Ammon's horn (tissue), 1 donor: ENCODE measurements at places on chromosomes 6 and 20.
A peak's percentile ranks its signal among the peaks of the same experiment; 100 is the strongest.

- no peak for DNase-seq
Measured at GRCh38 chr20:63265891-63266515, 6.6 kb upstream of the ARFGAP1 start.

DNA sequence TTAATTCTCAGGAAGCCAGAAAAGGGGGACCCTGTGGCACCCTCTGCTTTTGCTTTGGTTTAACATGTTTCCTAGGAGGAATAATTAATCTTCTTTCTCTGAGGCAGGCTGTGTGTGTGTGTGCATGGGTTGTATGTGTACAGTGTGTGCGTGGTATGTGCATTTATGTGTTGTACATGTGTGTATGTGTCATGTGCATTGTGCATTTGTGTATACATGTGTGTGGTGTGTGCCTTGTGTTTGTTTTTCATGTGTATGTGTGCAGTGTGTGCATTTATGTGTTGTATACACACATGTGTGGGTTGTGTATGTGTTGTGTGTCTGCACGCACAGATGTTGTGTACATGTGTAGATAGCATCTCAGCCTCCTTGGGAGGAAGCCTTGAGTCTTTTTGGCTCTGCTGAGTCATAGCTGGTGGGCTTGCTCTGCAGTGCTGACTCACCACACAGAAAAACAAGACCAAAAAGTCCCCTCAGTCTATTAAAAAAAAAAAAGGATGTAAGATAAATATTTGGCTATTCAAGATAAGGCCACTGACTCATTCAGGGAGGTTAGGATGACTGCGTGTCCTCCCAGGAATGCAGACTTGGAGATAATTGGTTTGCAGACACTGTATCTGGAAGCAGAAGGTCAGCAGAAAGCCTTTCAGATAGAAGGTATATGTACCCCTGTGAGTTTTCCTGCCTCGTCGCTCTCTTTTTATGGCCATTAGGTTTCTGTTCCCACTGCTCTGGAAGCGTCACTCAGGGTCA lies 58.6 kb downstream of the SYNJ2 start:
- no peak for DNase-seq

GRCh38 chr6:154503658-154504057 lies 6.8 kb downstream of the CNKSR3 start:
- DNase-seq = no peak

- DNase-seq = no peak
Measured at GRCh38 chr6:123541462-123541861, 95.3 kb downstream of the TRDN start.

DNA sequence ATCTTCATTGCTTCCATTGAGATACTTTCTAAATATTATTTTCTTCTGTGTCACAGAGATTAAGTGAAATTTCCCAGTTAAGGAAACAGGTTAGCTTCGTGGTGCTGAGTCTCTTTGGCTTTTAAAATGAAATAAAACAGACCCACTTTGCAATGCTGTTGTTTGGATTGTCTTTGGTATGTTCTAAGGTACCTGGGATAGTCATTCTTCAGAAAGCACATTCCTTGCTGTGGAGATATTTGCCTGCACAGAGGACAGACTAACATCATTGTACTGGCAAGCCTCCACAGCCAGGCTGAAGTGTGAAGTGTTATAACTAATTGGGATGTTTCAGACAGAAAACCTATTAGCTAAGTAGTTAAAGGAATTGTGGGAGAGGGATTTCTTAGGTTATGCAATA lies 148.8 kb upstream of the EPHA7 start:
- DNase-seq = peak; percentile 5

- DNase-seq = no peak
Measured at GRCh38 chr20:62293111-62293784, 9.5 kb upstream of the ADRM1 start.

DNA sequence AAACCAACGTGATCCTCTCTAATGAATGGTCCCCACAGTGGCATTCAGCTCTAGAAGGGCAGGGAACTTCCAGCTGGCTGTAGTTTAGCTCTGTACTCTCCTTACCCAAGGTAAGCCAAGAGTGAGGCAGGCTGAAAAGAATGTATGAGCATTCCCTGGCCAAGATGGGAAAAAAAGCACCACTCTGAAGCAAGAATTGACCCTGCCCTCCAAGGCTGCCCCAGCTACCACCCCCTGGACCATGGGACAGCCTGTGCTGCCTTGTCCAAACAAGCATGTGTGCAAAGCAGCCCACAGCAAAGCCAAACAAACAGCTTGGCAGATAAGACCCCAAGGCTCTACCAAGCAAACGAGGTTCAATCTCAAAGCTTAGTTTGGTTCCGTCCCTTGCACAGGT lies 73.9 kb downstream of the GFOD1 start:
- DNase-seq = no peak

DNA sequence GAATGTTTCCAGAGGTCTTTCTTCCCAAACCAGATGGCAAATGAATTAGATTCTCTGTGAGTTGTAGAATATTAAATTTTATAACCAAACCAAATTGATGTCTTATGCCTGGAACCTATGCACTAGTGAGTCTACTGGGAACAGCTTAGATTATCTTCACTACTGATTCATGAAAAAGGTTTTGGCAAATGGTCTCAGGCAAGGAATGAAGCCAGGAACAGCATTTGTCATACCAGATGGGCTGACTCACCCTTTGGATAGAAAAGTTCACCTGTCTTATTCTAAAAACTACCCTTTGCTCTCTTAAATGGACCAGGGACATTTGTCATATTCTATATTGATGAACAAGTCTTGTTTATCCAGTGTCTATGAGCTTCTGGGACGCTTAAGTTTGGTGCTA lies 135.4 kb upstream of the ECI2 start:
- DNase-seq = peak; percentile 27

DNA sequence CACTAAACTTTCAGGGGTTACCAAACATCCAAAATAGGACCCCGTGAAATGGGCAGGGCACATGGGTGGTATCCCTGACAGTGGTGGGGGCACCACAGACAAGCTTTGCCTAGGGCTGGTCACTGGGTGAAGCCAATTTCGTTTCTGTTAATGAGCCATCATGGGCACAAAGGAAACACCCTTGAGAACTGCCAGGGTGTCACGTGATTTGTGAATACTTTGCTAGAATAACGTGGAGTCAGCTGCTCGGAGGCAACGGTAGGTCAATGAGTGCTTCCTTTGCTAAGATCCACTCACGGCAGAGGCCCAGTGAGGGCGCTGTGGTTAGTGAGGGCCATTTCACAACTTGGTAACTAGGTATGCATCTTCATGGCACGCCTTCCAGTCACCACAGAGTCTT lies 87.7 kb upstream of the AGPAT4 start:
- DNase-seq = no peak

DNA sequence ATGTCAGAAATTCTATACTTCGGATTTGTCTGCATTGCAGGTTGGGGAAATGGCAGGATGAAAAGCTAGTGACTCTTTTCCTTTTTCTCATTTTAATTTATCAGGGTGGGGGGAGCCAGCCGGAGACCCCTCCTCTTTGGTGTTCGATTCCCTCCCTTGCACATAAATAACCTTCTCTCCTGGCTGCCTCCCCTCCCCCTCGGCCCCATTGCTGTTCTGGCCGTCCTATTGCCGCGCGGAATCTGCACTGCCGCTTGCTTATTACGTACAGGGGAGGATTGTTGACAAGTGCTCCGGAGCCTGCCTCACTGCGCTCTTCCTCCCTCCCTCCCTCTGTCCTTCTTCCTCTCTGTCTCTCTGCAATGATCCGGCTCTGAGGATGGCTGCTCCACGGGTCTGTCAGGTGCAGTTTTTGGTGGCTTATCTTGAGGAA lies 154.7 kb downstream of the JARID2 start:
- peak; percentile 94 for DNase-seq

- peak; percentile 55 for DNase-seq
Measured at GRCh38 chr6:148635070-148635743, 111.6 kb upstream of the UST start.

DNA sequence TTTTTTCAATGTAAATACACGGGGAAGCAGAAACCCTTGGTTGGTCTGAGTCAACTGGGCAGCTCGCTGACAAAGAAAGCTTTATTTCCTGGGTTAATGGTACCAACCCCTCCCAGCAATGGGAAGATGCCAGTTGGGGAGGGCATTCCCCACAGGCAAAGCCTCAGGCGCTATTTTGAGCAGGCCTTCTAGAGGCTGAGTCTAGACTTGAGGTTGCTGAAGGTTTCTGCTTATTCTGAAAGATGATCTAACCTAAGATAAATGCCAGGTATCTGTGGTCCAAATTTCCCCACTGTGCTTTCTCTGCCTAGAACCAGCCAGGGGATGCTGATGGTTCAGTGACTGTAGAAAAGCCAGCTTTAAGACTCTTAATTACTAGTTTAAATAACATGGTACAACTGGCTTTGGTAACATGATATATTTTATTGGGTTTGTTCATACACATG lies 172.5 kb upstream of the JARID2 start:
- peak; percentile 54 for DNase-seq

DNA sequence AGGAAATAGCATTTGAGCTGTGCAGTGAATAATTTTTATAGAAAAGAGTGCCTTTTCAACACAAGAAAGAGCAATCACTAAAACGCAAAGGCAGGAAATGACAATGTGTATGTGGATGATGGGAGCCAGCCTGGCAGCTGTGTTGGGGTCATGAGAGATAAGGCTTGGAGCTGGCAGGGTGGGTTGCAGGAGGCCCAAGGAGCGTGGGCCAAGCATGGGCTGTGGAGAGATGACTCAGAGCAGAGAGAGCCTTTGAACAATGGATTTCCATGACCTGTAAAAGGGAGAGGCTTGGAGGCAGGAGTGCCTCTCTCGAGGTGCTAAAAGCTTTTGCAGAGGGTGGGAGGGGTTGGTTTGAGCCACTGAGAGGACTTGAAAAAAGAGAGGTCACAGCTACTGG lies 6.6 kb upstream of the TBC1D7 start:
- no peak for DNase-seq

DNA sequence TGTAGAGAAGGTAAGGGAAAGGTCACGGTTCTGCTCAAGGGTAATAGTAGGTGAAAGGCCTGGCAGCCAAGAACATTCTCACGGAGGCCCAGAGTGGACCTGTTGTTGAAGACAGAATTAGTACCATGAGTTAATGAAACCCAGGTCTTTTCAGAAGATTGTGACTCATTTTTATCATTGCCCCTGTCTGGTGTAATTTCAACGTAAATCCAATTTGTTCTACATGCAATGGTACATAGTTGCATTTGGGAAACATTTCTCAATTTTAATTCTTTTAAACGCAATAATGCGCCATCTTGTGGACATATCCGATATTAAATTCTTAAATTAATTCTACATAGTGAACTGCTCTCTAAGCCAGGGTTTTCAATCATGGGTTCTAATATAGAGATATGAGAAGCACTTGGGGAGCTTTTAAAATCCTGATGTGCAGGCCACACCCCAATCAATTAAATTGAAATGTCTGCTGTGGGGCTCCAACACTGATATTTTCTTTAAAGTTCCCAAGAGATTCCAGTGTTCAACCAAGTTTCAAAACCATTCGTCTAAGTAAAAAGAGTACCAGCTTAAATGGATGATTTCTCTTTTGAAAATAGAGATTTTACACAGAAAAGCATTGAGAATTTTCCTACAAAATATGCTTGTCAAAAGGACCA lies 257.4 kb downstream of the PLCB1 start:
- DNase-seq = peak; percentile 36

DNA sequence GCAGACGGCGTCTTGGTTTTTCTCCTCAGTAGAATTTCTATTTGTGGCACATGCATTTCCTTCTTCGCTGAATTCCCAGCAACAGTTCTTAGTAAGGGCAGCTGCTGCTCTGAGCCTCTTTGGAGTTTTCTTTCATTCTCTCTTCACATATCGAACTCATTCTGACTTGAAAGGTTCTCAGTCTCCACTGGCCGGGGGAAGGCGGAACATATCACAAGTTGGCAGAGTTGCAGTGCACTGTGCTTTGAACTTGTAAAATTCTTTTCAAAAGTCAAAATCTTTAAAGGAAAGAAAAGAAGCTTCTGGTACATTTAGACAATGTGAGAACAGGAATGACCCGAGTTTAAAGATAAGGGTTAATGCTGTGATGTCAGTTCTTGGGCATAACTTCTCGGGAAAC lies 286.1 kb upstream of the MAP3K7 start:
- DNase-seq = no peak

DNA sequence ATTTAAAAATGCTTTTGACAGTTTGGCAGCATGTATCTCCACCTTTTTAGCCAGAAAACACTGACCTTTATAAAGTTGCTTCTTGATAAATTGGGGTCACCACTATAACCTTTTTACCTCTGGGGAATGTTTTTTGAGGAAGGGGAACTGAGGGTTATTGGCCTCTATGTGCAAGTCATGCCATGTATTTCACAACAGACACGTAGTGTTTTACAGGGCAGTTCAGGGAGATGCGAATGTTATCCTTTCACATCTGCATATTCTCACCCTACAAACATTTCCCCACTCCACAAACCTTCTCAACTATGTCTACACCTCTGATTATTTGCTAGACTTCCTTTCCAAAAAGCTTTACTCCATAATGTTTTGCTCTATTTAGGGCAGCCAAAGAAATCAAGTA lies 17.0 kb upstream of the SLA2 start:
- no peak for DNase-seq

- peak; percentile 91 for DNase-seq
Measured at GRCh38 chr20:34069341-34070078, 42.5 kb downstream of the EIF2S2 start.

GRCh38 chr6:135018941-135019340 lies 35.7 kb downstream of the HBS1L start:
- DNase-seq = no peak

- no peak for DNase-seq
Measured at GRCh38 chr6:5532941-5533340, 271.6 kb downstream of the FARS2 start.

DNA sequence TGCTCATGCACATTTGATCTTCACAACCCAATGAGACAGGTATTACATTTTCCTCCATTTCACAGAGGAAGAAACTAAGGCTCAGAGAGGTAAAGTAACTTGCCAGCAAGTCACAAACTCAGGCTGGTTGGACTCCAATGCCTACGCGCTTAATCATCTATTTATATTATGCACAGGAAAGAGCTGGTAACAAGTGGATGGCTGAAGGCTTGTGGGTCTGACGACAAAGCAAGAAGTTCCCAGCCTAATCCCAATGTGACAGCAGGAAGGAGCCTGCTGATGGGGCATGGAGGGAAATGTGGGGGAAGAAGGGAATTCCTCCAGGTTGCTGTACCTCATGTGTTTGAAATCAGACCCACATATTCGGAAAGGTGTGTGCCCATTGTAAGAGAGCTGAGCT lies 3.9 kb downstream of the CDH22 start:
- DNase-seq = no peak

GRCh38 chr6:146856296-146856695 lies 257.5 kb downstream of the ADGB start:
- DNase-seq = no peak

- DNase-seq = no peak
Measured at GRCh38 chr6:89974834-89975233, 80.6 kb downstream of the GJA10 start.

- DNase-seq = no peak
Measured at GRCh38 chr6:125188037-125188436, 34.5 kb downstream of the TPD52L1 start.
